Sigmoid colon (tissue), 7 donors: ENCODE measurements at places on chromosomes 1 and 21. TPM values are rescaled to one million over a fixed set of nuclear protein-coding genes. Genes with fewer than 3 reads are reported as not detected.

DNA sequence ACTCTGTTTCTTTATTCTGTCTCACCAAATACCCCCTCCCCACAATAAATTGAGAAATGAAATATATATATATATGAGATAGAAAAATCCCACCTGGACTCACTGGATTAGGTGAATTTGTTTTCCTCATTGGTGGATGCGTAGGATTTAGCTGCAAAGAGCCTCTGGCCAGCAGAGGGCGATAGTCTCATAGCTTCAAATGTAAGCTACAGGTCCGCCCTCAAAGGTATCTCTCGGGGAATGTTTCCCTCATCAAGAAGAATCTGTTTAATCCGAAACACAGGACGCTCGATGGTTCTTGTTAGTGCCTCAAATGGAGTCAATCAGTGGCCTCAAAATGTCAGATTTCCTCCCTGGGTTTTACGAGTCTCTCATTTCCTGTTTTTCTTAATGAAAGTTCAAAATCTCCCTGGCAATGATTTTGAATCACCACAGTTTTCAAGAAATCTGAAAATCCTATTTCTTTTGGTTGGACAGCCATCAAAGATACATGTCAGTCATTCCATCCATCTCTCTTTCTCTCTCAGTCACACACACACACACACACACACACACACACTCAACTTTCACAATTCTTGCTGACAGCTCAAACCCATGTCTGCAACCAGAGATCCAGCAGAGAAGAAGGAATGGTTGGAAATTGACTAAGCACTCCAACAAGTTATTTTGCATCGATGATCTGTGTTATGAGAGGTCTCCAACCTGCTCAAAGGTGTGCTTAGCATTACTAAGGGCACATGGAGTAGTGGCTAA is 13.9 kb upstream of the CAMK1G start:
- DNase-seq = peak; percentile 76

DNA sequence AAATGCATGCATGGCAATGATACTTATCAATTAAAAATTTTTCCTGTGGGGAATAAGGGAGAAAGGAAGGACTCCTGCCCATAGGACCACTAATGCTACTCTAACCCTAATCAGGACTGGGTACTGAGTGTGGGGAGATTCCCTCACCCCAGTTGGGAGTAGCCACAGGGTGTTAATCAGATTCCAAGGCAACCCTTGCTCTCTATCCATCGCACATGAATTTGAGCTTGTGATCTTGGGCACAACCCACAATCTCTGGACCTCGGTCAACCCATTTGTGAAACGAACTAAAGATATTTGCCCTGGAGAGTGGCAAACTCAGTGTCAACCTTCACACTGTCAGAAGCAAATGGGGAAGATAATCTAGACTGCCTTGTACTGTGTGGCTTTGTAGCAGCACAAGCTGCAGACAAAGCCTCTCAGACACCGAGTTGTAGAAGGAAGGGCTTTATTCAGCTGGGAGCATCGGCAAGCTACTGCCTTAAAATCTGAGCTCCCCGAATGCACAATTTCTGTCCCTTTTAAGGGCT is 69.5 kb downstream of the SERINC2 start:
- no peak for DNase-seq

SLAMF7 gene
- total RNA-seq = 0.41 TPM

SLC1A7 gene
- total RNA-seq = 0.54 TPM

GRCh38 chr1:56169856-56170255 is 409.5 kb downstream of the PLPP3 start:
- DNase-seq = no peak

RORC gene
- total RNA-seq = 0.27 TPM

- DNase-seq = no peak
Observed at GRCh38 chr1:152398812-152399698, 15.0 kb downstream of the CRNN start.

LYPLA2 gene
- total RNA-seq = 24.4 TPM

- DNase-seq = no peak
Observed at GRCh38 chr1:50427818-50428779, 4.9 kb upstream of the DMRTA2 start.

ZNF697 gene
- 4.2 TPM for total RNA-seq

GRCh38 chr1:151859891-151860293 is 6.4 kb upstream of the THEM5 start:
- no peak for DNase-seq

GRCh38 chr1:190688096-190688495 is 210.4 kb upstream of the BRINP3 start:
- no peak for DNase-seq

CHI3L1 gene
- total RNA-seq = not detected

- no peak for DNase-seq
Observed at GRCh38 chr1:116170721-116171589, 59.8 kb downstream of the MAB21L3 start.

GRCh38 chr1:180278596-180279395 is 48.7 kb downstream of the LHX4 start:
- DNase-seq = no peak

- DNase-seq = no peak
Observed at GRCh38 chr1:180722586-180722985, 90.8 kb downstream of the XPR1 start.

DNA sequence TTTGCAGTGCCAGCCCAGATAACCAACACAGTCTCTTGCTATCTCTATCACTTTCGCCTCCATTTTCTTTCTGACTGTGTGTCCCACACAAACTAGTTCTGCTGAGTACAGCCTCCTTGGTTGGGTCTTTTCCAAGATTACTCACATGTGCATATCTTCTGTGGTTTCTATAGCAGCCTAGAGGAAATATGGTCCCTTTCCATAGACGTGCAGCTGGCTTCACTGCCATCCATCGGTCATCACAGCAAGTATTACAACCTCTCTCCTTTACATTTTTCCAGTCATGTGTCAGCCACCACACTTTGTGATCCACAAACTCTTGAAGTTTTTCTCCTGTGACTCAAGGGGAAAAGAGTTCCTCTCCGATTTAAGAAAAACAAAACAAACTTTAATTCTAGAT is 893.4 kb upstream of the ADGRL4 start:
- no peak for DNase-seq
